ENCODE measurements at places on chromosomes 7 and 10.

- no peak for DNase-seq
These were observed 4.4 kb downstream of the PRKAR2B start for GRCh38 chr7:107048783-107049418.

- DNase-seq = no peak
These were observed 105.8 kb downstream of the ARHGAP22 start for GRCh38 chr10:48498940-48499510.

DNA sequence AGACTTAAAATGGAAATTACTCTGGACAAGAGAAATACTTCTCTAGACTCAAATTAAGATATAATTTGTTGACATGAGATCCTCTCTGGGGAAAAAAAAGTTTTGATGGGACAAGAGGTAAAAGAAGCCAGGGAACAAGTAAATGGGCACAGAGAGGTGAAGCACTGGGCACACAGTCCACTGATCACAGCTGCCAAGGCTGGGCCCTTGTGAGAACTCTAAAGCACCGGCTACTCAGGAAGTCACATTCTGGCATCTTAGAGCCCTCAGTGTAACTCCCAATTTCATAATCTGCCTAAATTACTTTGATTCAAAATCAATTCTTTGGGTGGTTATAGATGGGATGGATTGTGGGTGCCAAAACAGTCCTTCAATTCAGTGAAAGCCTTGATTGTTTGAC is 123.2 kb upstream of the CACNA2D1 start:
- DNase-seq = no peak

DNA sequence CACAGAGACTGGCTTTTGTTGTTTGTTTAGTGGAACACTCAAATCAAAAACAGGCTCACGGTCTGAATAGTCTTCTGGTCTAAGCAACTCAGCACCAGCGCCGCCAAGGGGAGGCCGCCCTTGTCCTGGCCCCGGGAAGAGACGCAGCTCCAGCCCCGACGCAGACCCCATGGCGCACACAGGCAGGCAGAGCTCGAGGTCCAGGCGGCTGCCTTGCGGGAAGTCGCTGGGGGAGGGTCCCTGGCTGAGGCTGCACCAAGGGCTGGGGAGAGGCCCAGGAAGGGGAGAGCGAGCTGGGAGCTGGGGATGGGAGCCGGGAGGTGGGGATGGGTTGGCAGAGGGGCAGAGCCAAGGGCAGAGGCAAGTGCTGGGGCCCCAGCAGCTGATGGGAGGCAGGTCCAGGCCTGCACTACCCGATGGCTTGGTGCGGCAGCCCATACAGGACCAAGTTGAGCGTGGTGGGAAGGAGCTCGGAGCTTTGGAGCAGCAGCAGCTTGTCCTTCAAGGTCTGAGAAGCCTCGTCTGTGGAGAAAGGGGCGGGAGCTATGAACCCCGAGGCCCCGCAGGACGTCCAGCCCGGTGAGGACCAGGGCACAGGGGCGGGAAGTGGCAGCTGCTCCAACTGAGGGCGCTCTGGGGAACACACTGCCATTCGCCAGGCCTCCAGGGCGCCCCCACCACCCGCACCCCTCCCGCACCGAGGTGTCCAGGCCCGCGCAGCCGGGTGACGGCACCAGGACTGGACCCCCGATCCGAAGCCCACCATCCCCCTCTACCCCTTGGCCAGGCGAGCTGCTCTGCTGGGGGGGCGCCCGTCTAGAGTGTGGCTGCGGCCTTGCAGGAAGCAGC is 22.7 kb upstream of the NKX6-2 start:
- no peak for DNase-seq

DNA sequence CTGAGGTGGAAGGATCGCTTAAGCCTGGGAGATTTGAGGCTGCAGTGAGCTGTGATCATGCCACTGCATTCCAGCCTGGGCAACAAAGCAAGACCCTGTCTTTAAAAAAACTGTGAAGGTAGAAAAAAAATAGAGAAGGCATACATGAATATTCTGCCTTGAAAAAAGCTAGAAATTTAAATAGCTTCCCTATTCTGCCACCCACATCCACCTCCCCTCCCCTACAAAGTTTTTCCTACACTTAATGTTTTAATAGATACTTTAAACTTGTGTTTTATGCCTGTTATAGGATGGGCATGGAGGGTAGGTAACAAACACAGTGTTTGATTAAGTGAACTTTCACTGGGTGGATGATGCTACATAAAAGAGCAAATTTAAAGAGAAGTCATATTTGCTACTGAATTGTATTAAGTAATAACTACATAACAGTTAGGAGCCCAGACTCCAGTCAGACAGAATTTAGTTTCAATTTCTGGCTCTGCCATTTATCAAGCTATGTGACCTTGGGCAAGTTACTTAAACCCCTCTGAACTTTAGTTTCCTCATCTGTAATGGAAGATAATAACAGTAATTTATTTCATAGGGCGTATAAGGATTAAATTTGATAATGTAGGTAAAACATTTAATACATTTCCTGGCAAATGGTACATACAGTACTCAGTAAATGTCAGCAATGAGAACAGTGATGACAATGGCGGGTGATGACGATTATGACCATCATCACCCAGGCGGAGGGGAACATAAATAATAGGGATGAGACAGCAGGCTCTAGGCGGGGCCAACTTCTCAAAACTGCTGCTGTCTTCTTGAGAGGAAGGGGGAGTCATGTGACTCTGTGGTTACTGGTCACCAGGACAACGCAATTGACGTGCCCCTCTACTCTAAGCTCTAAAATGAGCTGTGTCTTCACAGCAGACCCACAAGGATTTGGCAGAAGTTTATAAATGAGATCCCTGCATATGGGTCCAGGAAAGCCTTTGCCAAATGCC is 15.8 kb downstream of the DNMBP start:
- DNase-seq = peak; percentile 7

GRCh38 chr10:86205306-86206239 is 161.0 kb downstream of the GRID1 start:
- DNase-seq = no peak

DNA sequence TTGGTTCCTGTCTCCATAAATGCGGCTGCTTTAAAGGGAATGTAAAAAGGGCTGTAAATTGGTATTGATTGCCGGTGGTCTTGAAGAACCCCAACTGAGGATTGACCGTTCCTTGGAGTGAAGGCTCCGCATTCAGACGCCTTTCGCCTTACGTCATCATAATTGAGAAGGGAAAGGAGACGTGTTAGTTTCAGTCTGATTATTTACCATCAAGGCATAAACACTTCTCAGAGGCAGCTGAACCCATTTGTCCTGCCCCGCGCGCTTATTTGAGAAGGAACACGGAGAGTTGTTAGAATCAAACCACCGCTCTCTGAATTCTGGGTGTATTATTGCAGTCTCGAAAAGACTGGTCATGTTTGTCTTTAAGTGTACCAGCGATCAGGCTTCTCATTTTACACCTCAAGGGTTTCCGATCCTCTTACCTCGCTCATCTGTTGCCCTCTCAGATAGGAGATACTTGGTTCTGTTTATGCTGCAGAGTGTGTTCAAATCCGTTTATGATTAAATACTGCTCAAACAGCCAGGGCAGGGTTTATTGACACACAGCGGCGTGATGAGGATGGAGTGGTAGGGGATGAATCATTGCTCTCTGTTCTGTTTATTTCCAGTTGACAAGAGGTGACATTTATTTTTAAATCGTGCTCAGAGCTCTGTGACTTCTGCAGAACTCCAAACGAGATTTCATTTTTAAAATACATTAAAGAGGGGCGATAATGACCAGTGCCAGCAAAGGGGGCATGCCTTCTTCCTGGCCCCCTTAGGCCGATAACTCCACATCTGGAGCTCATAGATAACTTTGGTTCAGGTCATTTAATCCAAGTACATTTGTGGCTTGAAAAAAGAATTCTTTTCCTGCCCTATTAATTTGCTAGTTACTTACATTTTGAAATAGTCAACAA is 30.4 kb downstream of the FOXK1 start:
- DNase-seq = no peak
